ENCODE measurements at places on chromosomes 11 and 22.

DNA sequence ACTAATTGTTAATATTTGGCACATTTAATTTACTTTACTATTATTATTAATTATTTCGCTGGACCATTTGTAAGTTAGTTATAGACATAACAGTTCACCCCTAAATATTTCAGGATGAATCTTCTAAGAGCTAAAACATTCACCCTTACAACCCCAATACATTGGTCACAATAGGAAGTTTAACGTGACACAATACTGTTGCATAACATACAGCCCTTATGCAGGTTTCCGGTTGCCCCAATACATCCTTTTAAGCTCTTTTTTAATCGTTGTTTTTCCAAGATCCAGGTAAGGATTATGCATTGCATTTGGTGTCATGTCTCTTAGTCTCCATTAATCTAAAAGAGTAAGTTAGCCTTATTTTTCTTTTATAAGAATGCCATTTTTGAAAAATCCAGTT, 71.2 kb downstream of the HSD17B12 start:
- H3K27me3 ChIP-seq = no peaks in the 10 kb centered on the region
- H3K4me3 ChIP-seq = no peak overlapping the region

- H3K4me3 ChIP-seq = no peak overlapping the region
- peaks cover 3% of the 10 kb centered on the region for H3K27me3 ChIP-seq
- no peaks in the 10 kb centered on the region for H3K36me3 ChIP-seq
- no peaks in the 10 kb centered on the region for H3K4me1 ChIP-seq
- DNase-seq = no peak
Measured at GRCh38 chr11:60428517-60428916, 855 bp upstream of the MS4A5 start.

- DNase-seq = no peak
- H3K27me3 ChIP-seq = no peaks in the 10 kb centered on the region
- H3K27ac ChIP-seq = peak overlapping the region; percentile 45
- no peak overlapping the region for H3K4me3 ChIP-seq
- no peaks in the 10 kb centered on the region for H3K36me3 ChIP-seq
Measured at GRCh38 chr11:96481771-96482170, 92.0 kb downstream of the JRKL start.

- no peaks in the 10 kb centered on the region for H3K4me1 ChIP-seq
- DNase-seq = no peak
- H3K27me3 ChIP-seq = no peaks in the 10 kb centered on the region
- H3K4me3 ChIP-seq = no peak overlapping the region
- no peak overlapping the region for H3K27ac ChIP-seq
- no peaks in the 10 kb centered on the region for H3K36me3 ChIP-seq
Measured at GRCh38 chr11:69957849-69958248, 120.3 kb upstream of the ANO1 start.

DNA sequence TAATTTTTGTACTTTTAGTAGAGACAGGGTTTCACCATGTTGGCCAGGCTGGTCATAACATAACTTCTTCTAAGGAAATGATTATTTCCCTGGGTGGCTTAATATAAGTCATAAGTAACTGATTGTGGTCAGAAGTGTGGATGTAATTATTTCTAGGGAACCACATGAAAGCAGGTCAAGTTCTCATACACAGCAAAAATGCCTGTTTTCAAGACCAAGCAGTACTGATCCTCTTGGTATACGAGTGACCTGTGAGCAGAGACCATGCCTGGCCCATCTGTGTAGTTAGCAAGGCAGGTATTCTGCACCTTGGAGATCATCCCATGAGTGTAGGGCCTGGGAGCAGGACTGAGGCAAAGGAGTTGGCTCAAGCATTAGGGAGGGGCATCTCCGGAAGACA, 32.5 kb upstream of the NUCB2 start:
- H3K4me1 ChIP-seq = no peaks in the 10 kb centered on the region
- H3K27ac ChIP-seq = no peak overlapping the region
- H3K27me3 ChIP-seq = no peaks in the 10 kb centered on the region
- H3K4me3 ChIP-seq = no peak overlapping the region

DNA sequence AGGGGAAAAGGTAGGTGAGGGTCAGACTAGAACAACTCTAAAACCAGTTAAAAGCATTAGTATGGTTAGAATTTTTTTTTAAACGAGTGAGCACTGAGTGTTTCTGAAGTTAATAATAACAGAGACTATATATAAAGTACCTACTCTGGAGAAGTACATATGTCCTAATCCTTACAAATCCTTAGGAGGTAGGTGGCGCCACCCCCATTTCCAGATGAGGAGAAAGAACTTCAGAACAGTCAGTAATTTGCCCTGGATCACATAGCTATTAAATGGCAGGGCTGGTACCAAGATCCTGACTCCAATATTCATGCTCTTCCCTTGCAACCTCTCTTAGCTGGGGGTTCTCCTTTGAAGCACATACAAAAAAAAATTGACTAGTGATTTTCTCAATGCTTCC, 80.5 kb downstream of the CLPB start:
- H3K4me3 ChIP-seq = no peak overlapping the region
- no peaks in the 10 kb centered on the region for H3K27me3 ChIP-seq
- no peaks in the 10 kb centered on the region for H3K4me1 ChIP-seq
- peaks cover 26% of the 10 kb centered on the region for H3K36me3 ChIP-seq

GRCh38 chr11:65726660-65727059, 6.1 kb upstream of the RNASEH2C start:
- H3K27ac ChIP-seq = no peak overlapping the region
- no peak overlapping the region for H3K4me3 ChIP-seq
- no peaks in the 10 kb centered on the region for H3K4me1 ChIP-seq
- H3K36me3 ChIP-seq = no peaks in the 10 kb centered on the region
- no peaks in the 10 kb centered on the region for H3K27me3 ChIP-seq

Measured in heart right ventricle (tissue), 16 donors.